Stimulated activated CD4-positive, alpha-beta T cell treated with anti-CD3 and anti-CD28 coated beads, TNF-alpha, amount 100 ng/mL, for 48 hours (primary cell): ENCODE measurements at places on chromosomes 13 and 19.

DNA sequence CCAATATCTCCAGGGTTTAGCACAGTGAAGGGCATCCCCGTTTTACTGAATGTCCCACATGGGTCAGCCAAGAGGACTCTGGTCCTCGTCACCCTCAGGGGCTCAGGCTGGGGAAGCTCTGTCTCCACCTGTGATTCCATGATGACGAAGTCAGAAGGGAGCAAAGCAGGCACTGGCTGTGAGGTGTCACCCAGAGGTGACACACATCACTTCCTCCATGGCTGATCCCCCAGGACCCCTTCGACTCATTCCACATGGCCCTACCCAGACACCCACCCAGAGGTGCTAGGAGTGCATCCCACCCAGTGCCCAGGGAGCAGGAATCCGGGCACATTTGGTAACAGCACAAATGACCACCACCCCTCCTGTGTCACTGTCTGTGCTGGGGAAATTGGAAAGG is 145.2 kb upstream of the VSTM2B start:
- DNase-seq: no peak

DNA sequence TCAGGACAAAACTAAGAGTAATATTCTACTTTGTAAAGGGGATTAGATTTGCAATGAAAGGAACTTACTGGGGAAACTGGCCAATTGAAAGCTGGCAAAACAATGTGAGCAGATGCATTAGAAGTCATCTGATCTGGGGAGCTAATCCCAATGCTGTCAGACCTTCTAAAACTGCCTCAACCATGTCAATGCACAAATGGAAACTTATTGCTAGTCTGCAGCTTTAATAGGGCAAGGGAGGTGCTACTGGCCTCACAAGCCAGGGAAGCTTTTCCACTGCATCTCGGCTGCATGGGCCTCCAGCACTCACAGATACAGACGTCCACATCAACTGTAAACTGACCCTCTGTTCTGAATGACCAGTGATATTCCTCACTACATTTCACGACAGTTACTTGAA is 154.2 kb downstream of the LHFPL6 start:
- DNase-seq: no peak

GRCh38 chr13:41271456-41272285 is 8.3 kb upstream of the MTRF1 start:
- DNase-seq: no peak

- DNase-seq: no peak
Observed at GRCh38 chr19:55132453-55133129, 15.2 kb upstream of the PPP1R12C start.

- no peak for DNase-seq
Observed at GRCh38 chr19:13122275-13122878, 4.3 kb downstream of the NACC1 start.

DNA sequence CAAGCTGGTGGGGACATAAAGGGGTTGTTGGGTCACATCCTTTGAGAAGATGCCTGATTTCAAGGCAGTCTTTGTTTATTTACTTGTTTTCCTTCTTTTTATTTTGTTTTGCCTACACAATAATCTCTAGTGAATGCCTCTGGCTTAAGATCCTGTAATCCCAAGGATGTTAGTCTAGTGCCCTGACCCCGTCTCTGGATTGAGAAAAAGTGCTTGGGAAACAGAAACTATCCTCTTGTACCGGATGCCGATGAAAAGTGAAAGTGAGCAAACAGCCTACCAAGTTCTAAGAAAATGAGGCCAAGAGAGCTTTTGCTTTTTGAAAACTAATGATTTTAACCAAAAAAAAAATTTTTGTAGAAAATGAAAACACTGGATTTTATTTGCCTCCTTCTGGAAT is 42.1 kb upstream of the C1QTNF9 start:
- no peak for DNase-seq
